ENCODE measurements at places on chromosomes 11 and 22. TPM values are rescaled to one million over a fixed set of nuclear protein-coding genes. Genes with fewer than 3 reads are reported as not detected.

DNA sequence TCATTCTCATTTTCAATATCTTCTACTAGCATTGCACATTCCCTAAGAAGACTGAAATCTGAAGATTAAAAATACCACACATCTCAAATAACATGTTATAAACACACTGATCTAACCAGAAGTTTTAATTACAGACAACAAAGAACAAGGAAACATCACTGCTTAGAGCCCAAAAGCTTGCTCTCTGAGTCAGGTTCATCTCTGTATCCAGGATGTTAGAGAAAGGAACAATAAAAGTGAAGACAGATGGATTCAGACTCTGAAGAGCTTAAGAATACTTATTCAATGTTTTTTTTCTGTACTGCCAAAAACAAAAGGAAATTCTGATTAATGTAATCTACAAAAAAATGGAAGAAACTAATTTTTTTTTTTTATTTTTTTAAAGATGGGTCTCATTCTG, 16.5 kb downstream of the RDX start:
- DNase-seq = no peak
- no peak overlapping the region for H3K27ac ChIP-seq
- no peaks in the 10 kb centered on the region for H3K27me3 ChIP-seq
- H3K4me1 ChIP-seq = peaks cover 3% of the 10 kb centered on the region
- H3K4me3 ChIP-seq = no peak overlapping the region
- H3K36me3 ChIP-seq = peaks cover 30% of the 10 kb centered on the region

GRCh38 chr11:93751001-93751400, 9.5 kb downstream of the C11orf54 start:
- no peak overlapping the region for H3K27ac ChIP-seq
- H3K4me3 ChIP-seq = no peak overlapping the region
- no peaks in the 10 kb centered on the region for H3K27me3 ChIP-seq
- no peaks in the 10 kb centered on the region for H3K4me1 ChIP-seq

- no peak overlapping the region for H3K4me3 ChIP-seq
- no peak for DNase-seq
- H3K27me3 ChIP-seq = peaks cover 29% of the 10 kb centered on the region
- H3K4me1 ChIP-seq = peaks cover 4% of the 10 kb centered on the region
These were observed 102.4 kb upstream of the FSHB start for GRCh38 chr11:30128269-30128932.

GRCh38 chr11:100441086-100441485, 246.0 kb upstream of the ARHGAP42 start:
- H3K27me3 ChIP-seq = no peaks in the 10 kb centered on the region
- no peak for DNase-seq
- H3K27ac ChIP-seq = no peak overlapping the region
- peaks cover 9% of the 10 kb centered on the region for H3K4me1 ChIP-seq

DNA sequence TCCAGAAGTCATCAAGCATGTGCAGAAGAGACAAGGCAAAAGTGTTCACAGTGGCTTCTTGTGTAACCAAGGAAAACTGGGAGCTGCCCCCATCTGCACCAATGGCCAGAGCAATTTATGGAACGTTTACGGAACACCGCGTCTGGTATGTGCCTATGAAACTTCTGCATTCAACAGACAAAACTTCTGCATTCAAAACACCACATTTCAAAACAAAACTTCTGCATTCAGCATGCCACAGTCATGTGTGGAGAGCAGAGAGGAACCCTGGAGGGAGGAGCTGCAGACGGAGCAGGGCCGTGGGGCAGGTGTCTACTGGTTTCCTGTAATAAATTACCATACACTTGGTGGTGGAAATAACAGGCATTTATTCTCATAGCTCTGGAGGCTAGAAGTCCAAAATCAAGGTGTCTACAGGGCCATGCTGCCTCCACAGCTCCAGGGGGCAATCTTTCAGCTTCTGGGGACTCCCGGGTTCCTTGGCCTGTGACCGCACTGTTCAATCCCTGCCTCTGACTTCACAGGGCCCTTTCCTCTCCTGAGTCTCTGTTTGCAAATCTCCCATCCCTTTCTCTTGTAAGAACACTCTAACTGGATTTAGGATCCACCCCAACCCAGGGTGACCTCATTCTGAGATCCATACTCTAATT, 32.2 kb downstream of the RPL3 start:
- DNase-seq = no peak
- no peak overlapping the region for H3K4me3 ChIP-seq
- no peaks in the 10 kb centered on the region for H3K27me3 ChIP-seq
- peak overlapping the region; percentile 47 for H3K27ac ChIP-seq
- no peaks in the 10 kb centered on the region for H3K36me3 ChIP-seq
- H3K4me1 ChIP-seq = peaks cover 33% of the 10 kb centered on the region

DNA sequence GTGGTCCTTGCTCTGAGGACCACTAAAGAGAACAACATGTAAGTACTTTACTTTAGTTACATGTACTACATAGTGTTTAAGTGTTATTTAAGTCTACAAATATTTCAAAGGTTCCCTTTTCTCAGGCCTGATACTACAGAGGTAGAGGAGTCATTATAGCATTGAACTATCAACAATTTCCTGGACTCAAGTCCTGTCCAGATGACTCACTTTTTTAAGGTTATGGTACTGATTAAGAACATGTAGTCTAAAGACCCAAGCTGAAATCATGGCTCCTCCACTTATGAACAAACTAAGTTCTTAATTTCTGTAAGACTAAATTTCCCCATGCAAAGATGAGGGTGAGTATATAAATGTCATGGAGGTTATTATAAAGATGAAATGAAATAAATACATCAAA, 74.7 kb downstream of the NARS2 start:
- no peak for DNase-seq
- no peak overlapping the region for H3K4me3 ChIP-seq
- H3K27ac ChIP-seq = no peak overlapping the region
- peaks cover 9% of the 10 kb centered on the region for H3K36me3 ChIP-seq

- peaks cover 10% of the 10 kb centered on the region for H3K4me1 ChIP-seq
- no peak for DNase-seq
- no peak overlapping the region for H3K27ac ChIP-seq
- peaks cover 11% of the 10 kb centered on the region for H3K36me3 ChIP-seq
- H3K27me3 ChIP-seq = no peaks in the 10 kb centered on the region
These were observed 5.0 kb downstream of the CYB561A3 start for GRCh38 chr11:61356706-61357105.

DNA sequence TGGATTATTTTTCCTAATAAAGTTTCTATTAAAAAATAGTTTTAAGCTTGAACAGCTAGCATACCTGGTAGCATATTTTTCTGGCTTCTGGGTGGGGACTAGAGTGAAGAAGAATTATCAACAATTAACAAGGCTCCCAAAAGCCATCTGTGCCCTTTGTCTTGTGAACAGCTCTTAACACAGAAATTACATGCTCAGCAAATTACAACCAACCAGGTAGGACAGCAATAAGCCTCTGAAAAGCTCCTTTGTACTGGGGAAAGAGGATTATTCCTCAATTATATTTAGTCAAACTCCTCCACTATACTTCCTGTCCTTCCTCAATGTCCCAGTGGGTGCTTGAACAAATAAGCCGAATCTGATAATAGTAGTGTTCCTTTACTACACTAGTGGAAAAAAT, 162.8 kb downstream of the RAB38 start:
- H3K4me1 ChIP-seq = peaks cover 28% of the 10 kb centered on the region
- H3K36me3 ChIP-seq = no peaks in the 10 kb centered on the region
- no peak overlapping the region for H3K27ac ChIP-seq
- no peak for DNase-seq
- no peak overlapping the region for H3K4me3 ChIP-seq
- no peaks in the 10 kb centered on the region for H3K27me3 ChIP-seq

DNA sequence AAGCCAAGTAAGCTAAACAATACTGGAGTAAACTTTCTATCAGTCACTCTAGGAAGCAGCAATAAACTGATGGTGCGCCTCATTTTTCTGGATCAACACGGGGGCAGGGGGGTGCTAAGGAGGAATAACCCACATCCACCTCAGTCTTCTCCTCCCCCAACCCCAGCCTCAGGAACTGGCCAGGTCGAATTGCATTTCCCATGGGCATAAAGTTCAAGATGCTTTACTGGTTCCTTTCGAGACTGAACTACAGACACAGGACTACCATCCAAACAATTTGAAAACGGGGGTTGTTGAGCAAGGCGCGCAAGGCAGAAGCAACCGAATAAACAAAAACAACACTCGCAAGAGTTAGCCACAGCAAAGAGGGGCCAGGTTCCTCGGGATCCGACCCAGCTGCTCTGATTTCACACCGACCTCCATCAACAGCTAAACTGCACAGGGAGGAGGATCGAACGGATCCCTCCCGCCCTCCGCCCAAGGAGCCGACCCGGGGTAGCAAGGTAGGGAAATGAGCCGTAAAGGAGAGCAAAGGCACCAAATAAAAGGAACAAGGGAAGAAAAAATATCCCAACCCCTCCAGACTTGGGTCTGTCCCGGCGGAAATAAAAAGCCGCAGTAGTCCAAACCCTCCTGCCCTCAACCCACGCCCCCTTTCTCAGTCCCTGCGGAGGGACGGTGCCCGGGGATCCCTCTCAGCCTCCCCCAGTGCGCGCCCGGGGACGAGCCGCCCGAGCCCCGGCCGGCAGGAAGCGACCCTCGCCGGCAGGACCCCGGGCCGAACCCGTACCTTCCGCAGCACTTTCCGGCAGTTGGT, 801 bp downstream of the SESN3 start:
- H3K4me1 ChIP-seq = peaks cover 23% of the 10 kb centered on the region
- H3K27me3 ChIP-seq = no peaks in the 10 kb centered on the region
- H3K27ac ChIP-seq = peak overlapping the region; percentile 95
- no peak overlapping the region for H3K4me3 ChIP-seq
- no peak for DNase-seq
- peaks cover 5% of the 10 kb centered on the region for H3K36me3 ChIP-seq

- H3K4me3 ChIP-seq = no peak overlapping the region
- no peaks in the 10 kb centered on the region for H3K4me1 ChIP-seq
- no peak for DNase-seq
- no peak overlapping the region for H3K27ac ChIP-seq
- H3K36me3 ChIP-seq = no peaks in the 10 kb centered on the region
These were observed 38.3 kb downstream of the PDE2A start for GRCh38 chr11:72635933-72636332.

GRCh38 chr11:113240790-113241635, 73.4 kb upstream of the TTC12 start:
- H3K36me3 ChIP-seq = peaks cover 28% of the 10 kb centered on the region
- H3K4me1 ChIP-seq = peaks cover 14% of the 10 kb centered on the region
- no peak overlapping the region for H3K27ac ChIP-seq
- H3K27me3 ChIP-seq = no peaks in the 10 kb centered on the region

GRCh38 chr11:36065436-36065835, 121.6 kb downstream of the LDLRAD3 start:
- peaks cover 20% of the 10 kb centered on the region for H3K4me1 ChIP-seq
- no peaks in the 10 kb centered on the region for H3K27me3 ChIP-seq
- peaks cover 24% of the 10 kb centered on the region for H3K36me3 ChIP-seq
- H3K27ac ChIP-seq = no peak overlapping the region
- DNase-seq = no peak
- no peak overlapping the region for H3K4me3 ChIP-seq

DNA sequence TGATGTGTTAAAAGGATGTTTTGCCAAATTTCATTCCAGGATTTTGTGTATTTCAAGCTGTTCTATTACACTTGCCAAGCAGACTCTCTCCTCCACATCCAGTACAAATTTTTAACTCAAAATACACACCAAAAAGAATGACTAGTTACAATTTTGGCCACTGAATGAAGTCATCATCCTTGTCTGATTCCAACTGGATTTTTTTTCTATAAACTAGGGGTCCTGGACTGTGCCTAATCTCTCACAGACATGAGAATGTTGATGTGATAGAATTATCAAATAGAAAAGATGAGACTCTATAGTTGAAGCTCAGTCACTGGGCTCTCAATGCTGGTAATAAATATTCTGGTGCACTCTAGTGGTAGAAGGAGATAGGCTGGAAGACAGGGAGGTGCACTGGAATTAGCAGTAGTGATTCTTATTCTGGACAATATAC, 85.8 kb downstream of the FANCF start:
- H3K36me3 ChIP-seq = no peaks in the 10 kb centered on the region
- no peaks in the 10 kb centered on the region for H3K4me1 ChIP-seq
- no peak for DNase-seq
- no peak overlapping the region for H3K27ac ChIP-seq
- no peaks in the 10 kb centered on the region for H3K27me3 ChIP-seq
- H3K4me3 ChIP-seq = no peak overlapping the region

GRCh38 chr22:39243439-39244135, 1.2 kb downstream of the PDGFB start:
- peaks cover 35% of the 10 kb centered on the region for H3K4me1 ChIP-seq
- peak overlapping the region; percentile 85 for H3K4me3 ChIP-seq
- DNase-seq = peak; percentile 56
- H3K36me3 ChIP-seq = no peaks in the 10 kb centered on the region
- peak overlapping the region; percentile 91 for H3K27ac ChIP-seq

DNA sequence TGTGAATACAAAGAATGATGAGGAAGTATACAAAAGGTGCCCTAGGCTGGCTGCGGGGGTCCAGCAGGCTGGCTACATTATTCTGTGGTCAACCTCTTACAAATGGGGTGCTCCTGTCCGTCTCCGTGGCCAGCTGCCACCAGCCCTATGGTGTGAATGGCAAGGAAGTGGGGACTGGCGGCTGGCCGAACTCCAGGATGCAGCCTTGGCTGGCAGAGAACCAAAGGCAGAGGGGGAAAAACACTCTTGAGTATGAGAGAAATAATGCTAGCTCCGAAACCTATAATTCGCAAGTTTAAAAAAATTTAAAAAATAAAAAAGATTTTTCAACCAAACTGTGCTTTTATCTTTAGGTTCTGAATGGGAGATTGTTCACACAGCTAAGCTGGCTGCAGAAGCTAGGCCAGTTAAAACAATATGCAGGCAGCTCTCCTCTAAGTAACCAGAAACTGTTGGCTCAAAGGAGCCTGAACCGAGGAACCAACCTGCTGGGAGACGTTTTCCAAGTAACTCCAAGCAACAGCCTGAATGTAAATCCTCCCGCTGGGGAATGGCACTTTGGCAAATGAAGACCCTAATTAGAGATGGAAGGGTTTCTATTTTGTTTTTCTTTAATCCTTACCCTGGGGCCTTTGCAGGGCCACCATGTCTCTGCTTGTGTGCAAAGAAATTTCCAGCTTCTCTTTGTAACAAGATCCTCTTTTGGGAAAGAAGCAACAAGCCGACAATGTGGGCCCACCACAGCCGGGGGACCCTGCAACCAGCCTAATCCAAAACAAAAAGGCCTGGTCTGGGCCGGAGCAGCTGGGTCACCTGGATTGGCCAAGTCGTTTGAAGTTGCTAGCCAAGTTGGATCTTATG, 50.2 kb downstream of the C22orf31 start:
- no peak for DNase-seq
- no peaks in the 10 kb centered on the region for H3K27me3 ChIP-seq
- H3K27ac ChIP-seq = peak overlapping the region; percentile 66
- no peak overlapping the region for H3K4me3 ChIP-seq

DNA sequence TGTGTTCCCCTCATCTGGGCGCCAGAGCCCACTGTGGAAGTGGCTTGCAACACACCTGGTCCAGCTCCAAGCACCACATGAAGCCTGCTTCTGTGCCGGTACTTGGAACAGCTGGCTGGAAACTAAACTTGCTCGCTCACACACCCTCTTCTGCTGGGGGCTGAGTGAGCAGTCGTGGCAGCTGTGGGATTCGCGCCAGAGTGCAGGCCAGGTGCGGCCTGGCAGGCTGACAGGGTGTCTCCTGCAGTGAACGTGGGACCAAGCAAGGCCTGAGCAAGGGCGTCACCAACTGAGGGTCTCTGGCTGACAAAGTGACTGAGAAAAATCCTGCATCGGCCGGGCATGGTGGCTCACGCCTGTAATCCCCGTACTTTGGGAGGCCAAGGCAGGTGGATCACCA, 15.2 kb downstream of the SMC1B start:
- no peak overlapping the region for H3K4me3 ChIP-seq
- no peaks in the 10 kb centered on the region for H3K36me3 ChIP-seq
- H3K4me1 ChIP-seq = peaks cover 4% of the 10 kb centered on the region

MAPK8IP1 gene
- total RNA-seq = 12.7 TPM

MS4A6A gene
- total RNA-seq = not detected

CHRNA10 gene
- total RNA-seq = 2.9 TPM

RRAS2 gene
- 51.9 TPM for total RNA-seq

APOA4 gene
- not detected for total RNA-seq

Data from mesothelial cell of epicardium (in vitro differentiated cells).